ENCODE measurements at places on chromosomes 12 and 14.
A peak's percentile ranks its signal among the peaks of the same experiment; 100 is the strongest.

- no peak for DNase-seq
Observed at GRCh38 chr12:89328151-89329030, 23.9 kb downstream of the DUSP6 start.

GRCh38 chr12:124913474-124914391 is 717 bp downstream of the UBC start:
- peak; percentile 94 for DNase-seq

DNA sequence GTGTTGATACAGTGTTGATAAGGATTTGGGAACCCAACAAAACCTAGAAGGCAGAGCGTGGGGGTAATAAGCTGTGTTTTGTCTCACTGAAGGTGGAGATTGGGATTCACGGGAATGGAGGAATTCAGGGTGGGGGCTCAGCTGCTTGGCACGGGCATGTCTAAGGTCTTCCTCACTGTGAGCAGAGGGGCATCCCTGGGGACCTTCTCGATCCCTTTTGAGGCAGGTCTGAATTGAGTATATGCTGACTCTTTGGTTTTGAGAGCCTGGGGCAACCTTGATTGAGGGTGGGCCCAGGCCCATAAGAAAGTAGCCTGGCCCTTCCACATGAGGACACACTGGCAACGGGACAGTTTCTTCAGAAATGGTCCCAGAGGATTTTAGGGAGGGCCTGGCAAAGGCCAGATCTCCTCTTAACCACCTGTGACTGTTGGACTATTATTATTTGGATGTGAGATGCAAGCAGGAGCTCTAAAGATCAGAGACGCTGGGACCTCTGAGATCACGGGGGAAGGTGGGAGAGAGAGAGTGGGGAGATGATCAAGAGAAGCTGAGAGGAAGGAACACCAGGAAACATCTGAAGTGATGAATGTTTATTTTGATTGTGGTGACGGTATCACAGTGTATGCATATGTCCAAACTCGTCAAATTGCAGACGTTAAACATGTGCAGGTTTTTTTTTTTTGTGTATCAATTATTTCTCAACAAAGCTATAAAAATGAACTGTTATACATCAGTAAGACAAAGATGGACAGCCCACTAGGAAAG is 48.4 kb downstream of the SMIM41 start:
- DNase-seq: no peak

DNA sequence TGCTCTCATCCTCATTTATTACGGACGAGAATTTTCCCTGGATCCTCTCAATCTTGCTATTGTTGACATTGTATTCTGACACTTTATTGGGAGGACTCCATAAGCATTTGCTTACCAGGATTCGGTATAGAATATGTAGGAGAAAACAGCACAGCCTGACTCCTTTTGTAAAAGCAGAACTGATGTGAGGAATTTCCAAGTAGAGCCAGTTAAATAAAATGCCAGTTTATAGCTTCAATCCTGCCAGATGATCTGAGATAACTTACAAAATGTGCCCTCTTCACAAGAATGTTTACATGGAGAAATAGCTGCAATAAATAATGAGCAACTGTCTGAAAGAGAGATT is 332.9 kb upstream of the PRICKLE1 start:
- no peak for DNase-seq

DNA sequence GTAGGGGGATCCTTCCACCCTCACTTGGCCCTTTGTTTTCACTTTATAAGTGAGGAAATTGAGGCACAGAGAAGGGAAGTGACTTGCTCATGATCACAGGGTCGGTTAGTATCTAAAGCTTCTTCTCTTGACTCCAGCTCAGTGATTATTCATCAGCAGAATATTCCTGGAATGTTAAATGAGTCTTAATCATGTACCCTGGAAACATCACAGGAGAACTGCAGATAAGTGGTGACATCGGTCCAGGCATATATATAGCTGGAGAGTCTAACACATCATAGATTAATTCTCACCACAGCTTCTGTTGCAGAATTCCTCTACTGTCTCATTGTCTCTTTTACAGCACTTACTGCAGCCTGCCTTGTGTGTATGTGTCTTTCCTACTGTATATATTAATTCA is 69.9 kb downstream of the PAH start:
- DNase-seq: no peak

DNA sequence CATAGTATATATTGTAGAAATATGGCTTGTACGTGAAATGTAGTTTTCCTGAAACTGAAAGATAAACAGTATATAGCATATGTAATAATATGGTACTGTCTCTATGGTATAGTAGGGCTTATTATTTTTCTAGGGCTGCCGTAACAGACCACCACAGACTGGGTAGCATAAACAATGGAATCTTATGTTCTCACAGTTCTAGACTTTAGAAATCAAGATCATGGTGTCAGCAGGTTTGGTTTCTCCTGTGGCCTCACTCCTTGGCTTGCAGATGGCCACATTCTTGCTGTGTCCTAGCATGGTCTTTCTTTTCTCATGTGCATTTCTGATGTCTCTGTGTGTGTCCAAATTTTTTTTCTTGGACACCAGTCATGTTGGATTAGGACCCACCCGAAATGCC is 155.8 kb downstream of the TMTC2 start:
- DNase-seq: no peak

- DNase-seq: no peak
Observed at GRCh38 chr12:1199700-1200099, 208.7 kb downstream of the ERC1 start.

- DNase-seq: no peak
Observed at GRCh38 chr12:2290516-2291065, 237.8 kb downstream of the CACNA1C start.

DNA sequence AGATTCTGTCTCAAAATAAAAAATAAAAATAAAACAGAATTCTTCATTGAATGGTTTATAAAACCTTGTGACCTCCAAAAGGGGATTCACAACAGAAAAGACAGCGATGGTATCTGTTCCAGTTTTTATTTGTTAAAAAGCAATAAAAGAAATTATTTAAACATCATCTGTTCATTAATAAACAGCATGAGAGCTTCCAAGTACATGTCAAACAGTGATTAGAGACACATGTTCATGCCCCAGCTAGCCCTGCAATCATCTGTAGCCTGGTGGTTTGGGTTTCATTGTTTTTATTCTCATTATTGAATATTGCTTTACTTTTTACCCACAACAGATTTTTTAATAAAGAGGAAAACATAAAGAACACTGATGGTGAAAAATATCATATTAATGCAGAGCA is 173.3 kb downstream of the ANO2 start:
- DNase-seq: no peak

- DNase-seq: no peak
Observed at GRCh38 chr12:114405519-114406271, at the start of gene TBX5. TBX5 (minus strand) TSS chr12:114406144; CDS start chr12:114403898, 2,246 bp downstream.

DNA sequence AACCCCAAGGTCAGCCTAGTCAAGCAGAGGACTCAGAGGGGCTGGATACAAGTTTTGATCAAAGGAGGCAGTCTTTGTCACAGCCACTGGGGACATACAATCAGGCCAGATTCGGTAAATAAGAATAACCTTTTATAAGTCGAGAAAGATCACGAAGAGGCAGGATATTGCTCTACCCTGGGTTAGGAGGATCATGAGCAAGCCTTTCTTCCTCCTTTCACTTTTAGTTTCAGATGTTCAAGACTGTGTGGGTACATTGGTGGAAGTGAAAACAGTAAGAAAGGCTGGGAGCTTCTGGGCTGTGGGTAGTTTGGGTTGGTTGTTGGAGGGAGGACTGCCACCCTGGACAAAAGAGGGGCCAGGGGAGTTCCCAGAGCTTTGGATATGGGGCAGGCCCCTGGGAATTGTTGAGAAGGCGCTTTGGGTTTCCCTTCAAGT is 127.7 kb downstream of the SNAPC1 start:
- peak; percentile 74 for DNase-seq

DNA sequence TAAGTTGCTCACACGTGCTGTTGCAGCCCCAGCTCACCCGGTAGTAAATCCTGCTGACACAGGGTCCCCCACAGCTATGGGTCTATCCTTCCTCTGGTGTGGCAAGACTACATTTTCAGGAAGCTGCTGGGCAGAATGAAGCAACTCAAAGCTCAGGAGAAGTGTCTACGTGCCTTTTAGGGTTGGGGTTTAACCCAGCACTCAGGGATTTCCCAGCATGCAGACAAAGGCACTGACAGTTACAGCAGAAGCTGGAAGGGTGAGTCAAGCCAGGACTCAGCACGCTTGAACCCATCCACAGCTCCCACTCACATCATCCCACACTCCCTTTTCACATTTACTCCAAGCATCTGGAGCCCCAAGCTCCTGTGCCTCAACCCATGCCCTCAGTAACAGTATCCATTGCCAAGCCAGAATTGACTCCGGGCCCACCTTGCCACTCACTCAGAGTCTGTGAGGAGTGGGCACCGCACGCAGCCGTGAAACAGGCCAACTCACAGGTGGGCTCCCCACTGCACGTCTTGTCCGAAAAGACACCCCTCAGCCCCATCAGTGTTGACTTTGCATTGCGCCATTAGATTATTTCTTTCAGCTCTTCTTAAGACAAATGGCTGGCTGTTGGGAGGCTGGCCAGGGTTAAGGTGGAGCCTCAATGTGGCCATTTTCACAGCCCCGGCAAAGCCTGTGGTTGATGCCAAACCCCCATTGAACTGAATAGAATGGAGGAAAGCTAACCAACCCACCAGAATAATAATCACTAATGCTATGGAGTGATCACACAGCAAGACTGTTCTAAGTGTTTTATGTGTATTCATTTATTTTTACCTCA is 59.6 kb downstream of the ZFP36L1 start:
- DNase-seq: peak; percentile 67

- DNase-seq: peak; percentile 76
Observed at GRCh38 chr14:34059925-34060650, 109.2 kb upstream of the EGLN3 start.

DNA sequence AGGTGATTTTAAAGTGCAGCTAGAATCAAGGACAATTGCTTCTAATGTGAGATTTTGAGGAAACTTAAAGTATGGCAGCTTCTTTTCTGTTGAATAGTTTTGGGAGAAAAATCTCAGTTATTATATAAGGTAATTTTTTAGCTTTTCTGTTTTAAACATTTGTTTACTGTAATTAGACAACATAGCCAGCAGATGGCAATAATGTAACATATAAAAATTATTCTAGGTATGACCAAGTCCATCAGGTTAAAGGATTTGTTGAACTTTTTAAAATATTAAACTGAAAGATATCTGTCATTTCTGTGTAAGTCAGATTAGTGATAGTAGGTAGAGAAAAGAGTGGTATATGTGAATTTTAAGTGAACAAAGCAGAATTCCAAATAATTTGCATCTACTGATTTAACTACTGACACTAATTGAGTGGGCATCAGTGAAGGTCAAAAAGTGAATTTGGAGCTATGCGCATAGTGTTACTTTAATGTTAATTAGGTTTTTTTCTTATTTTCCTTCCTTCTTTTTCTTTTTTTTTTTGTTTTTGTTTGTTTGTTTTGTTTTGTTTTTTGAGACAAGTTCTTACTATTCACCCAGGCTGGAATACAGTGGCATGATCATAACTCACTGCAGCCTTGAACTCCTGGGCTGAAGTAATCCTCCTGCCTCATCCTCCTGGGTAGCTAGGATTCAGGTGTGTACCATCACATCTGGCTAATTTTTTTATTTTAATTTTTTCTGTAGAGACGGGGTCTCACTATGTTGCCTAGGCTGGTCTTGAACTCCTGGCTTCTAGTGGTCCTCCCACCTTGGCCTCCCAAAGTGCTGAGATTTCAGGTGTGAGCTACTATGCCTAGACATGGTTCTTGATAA is 18.6 kb downstream of the PRORP start:
- DNase-seq: peak; percentile 48

DNA sequence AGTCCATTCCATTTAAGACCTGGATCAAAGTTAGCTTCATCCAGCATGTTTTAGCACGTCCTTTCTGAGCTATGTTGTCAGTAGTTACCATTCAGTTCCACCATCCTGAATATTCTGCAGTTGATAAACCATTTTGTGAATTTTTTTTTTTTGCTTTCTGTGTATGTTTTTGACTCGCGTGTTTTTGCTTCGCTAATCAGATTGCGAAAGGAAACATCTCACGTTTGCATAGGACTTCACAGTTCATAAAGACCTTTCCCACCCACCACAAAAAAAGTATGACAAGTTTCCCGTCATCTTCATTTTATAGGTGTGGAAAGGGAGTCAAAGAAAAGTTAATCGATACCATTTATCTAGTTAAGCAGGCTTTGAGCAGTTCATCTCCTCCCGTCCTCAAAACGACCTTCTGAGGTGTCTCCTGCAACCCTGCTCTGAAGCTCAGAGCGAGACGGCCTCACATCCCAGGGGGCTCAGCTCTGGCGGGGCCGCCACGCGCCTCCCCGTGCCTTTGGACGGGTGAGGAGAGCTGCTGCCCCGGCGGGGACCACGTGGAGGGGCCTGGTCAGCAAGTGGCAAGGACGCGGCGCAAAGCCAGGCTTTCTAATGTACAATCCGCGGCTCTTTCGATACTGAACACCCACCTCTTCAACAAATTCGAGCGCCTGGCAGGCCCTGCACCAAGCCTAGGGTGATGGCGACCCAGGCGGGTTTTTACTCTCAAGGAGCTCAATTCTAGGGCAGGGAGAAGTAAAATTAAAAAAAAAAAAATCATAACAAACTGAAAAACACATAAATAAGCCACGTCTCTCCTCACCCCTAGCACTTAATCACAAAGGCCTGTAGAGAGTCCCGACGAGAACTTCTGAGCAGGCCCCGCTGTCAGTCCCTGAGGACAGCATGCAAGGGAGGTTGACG is 988 bp upstream of the TMEM263 start:
- DNase-seq: no peak

GRCh38 chr14:89600029-89600428 is 183.0 kb upstream of the FOXN3 start:
- DNase-seq: no peak

DNA sequence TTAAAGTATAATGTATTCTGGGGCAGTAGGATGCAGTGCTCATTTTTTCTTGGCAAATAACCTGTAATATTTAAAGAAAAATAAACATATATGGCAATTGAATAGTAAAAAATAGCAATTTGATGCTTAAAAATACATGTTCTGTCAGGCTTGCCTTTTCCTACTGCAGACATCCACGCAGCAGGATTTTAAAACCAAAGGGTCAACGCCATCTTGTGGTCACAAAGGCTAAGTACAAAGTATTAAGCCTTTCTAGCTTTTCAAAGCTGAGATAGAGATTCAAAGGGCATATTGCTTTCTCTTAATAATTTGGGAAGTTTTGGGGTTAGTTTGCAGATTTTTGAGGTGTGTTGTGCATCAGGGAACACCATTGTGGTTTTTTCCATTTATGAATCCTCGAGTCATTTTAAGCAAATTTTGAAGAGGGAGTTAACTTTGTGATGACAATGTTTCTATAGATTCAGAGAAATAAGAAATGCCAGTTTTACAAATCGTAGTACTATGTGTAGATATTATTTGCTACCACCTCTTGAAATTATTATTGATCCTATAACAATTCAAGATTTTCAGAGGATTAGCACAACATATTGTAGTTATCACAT is 4.7 kb upstream of the CCER1 start:
- DNase-seq: peak; percentile 43
